Pancreas (tissue), 10 donors: ENCODE measurements at places on chromosomes 5 and 9. TPM values are rescaled to one million over a fixed set of nuclear protein-coding genes. Genes with fewer than 3 reads are reported as not detected.
A peak's percentile ranks its signal among the peaks of the same experiment; 100 is the strongest.

- DNase-seq = peak; percentile 59
Measured at GRCh38 chr5:42057254-42057690, 132.2 kb downstream of the FBXO4 start.

DNA sequence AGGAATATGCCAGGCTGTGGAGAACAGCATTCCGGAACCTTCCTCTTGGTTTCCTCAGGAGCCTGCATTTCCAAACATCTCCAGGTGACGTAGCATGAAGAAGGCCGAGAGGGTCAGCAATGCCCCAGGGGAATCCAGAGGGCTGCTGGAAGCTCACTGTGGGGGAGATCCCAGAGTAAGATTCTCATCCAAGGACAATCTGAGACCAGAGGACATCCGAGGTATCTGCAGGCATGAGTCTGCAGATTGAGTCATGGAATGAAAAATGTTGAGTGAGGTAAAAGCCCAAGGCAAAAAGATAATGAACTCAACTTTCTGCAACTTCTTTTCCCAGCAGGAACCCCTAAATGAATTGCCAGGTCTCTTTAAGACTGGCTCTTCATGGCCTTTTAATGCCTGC is 73.5 kb downstream of the KIF4B start:
- DNase-seq = no peak

GRCh38 chr9:71683598-71684235 is 84.6 kb downstream of the CEMIP2 start:
- DNase-seq = no peak

- no peak for DNase-seq
Measured at GRCh38 chr5:140881889-140882590, at the start of gene PCDHA13. PCDHA13 (plus strand) TSS chr5:140882124; CDS start chr5:140882269, 145 bp downstream.

GRCh38 chr9:121868626-121869025 is 217.2 kb downstream of the DAB2IP start:
- DNase-seq = no peak

DNA sequence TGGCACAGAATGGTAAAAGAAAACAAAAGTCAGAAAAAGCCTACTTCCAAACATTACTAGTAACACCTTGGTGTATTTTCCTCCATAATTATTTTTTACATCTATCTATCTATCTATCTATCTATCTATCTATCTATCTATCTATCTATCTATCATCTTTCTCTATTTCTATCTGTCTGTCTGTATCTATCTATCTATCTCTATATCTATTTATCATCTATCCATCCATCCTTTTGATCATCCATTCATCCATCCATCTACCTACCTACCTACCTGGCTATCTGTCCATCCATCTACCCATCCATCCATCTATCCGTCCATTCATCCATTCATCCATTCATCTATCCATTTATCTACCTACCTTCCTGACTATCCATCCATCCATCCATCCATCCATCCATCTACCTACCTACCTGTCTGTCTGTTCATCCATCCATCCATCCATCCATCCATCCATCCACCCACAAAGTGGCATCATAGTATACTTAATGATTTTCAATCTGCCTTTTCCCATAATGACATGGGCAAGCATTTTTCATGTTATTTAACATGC is 121.9 kb upstream of the NEK6 start:
- DNase-seq = no peak

GRCh38 chr5:103260951-103261350 is 2.4 kb downstream of the MACIR start:
- no peak for DNase-seq

GRCh38 chr5:14730881-14731280 is 66.4 kb downstream of the OTULIN start:
- DNase-seq = no peak

DNA sequence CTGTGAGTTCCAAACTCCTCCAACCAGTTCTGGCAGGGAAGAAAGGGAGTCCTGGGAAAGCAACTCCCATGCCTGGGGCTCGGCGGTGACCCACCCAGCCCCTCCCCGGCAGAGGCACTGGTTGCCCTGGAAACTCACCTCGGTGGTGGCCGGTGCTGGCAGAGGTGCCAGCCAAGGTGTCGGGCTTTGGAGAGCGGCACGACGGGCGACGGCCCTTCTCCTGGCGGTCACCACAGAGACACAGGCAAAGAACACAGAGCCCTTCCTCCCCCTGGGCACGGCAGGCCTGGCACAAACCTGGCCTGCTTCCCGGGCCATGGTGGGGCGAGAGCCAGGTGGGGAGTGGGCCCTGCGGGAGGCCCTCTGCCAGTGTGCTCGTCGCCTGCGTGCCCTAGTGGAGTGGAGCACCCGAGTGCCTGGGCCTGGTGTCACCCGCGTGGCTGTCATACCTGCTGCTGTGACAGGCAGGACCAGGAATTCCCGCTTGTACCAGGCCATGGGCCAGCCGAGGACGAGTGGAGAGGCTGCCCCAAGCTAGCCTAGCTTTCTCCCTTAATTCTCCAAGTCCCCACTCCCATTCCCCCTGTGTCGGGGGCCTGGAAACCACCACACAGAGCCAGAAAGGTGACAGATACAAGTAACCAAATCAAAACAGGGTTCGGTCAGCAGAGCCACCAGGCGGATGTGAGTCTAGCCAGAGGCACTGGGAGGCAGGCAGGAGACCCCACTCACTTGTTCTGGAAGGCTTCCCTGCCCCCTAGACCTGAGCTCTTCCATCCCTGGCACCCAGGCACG is 8.2 kb upstream of the RALGDS start:
- peak; percentile 52 for DNase-seq

INSYN2B gene
- 0.02 TPM for polyA plus RNA-seq

SPAG8 gene
- 1.6 TPM for polyA plus RNA-seq

CDX1 gene
- not detected for polyA plus RNA-seq

ZNF366 gene
- polyA plus RNA-seq = 0.26 TPM

SLC25A2 gene
- polyA plus RNA-seq = not detected
